ENCODE measurements at places on chromosomes 7 and 10.

DNA sequence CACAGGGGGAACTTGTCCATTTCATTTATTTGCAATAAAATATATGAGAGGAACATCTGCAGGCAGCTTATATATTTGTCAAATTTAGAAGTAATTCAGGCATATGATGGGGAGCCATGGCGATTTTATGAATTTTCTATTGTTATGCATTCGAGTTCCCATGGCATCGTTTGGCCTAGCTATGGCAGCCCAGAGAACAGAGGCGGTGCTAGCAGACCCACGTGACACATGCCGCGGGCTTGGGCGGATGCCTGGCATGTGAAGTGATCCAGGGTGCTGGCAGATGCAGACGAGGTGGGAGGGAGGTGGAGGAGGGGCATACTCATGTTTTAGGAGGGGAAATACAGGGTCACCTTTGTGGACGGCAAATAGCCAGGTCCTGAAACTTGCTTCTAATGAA is 560.0 kb upstream of the GALNT17 start:
- DNase-seq, result no peak

DNA sequence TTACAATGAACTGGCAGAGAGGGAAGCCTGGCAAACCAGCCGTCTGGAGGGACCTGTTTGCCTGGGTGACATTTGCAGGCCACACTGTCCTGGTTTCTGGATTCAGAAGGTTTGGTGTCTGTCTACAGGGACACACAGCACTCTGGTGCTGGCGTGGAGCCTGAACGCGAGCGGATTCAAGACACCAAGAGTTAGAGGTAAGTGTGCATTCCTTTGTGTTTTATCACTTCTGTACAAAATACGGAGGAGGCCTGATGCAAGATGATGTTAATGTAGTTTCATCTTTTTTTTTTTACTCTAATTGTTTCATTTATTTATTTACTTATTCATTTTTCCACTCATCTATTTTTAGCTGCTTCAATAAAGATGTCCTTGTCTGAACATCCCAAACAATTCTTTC is 485.3 kb upstream of the ADARB2 start:
- DNase-seq, result no peak

- DNase-seq, result no peak
Measured at GRCh38 chr10:75097666-75098285, 13.7 kb upstream of the SAMD8 start.

DNA sequence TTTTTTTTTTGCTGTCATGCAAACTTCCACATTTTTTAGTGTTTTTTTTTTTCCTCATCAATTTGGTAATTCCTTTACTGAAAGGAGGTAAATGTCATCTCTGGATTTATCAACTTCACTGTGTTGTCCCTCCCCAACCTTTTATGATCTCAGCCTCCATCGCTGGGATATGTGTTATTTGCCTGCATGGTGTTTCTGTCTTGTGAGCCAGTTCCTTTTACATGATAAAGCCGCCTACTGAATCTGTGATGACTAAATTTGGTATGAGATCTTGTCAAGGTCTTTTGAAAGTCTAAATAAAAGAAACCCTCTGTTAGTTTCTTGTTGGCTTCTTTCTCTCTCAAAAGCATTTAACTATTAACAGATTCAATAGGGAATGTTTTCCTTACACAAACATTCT is 39.3 kb downstream of the TAS2R41 start:
- no peak for DNase-seq

GRCh38 chr7:19670806-19671205 is 38.0 kb downstream of the POLR1F start:
- DNase-seq, result no peak

DNA sequence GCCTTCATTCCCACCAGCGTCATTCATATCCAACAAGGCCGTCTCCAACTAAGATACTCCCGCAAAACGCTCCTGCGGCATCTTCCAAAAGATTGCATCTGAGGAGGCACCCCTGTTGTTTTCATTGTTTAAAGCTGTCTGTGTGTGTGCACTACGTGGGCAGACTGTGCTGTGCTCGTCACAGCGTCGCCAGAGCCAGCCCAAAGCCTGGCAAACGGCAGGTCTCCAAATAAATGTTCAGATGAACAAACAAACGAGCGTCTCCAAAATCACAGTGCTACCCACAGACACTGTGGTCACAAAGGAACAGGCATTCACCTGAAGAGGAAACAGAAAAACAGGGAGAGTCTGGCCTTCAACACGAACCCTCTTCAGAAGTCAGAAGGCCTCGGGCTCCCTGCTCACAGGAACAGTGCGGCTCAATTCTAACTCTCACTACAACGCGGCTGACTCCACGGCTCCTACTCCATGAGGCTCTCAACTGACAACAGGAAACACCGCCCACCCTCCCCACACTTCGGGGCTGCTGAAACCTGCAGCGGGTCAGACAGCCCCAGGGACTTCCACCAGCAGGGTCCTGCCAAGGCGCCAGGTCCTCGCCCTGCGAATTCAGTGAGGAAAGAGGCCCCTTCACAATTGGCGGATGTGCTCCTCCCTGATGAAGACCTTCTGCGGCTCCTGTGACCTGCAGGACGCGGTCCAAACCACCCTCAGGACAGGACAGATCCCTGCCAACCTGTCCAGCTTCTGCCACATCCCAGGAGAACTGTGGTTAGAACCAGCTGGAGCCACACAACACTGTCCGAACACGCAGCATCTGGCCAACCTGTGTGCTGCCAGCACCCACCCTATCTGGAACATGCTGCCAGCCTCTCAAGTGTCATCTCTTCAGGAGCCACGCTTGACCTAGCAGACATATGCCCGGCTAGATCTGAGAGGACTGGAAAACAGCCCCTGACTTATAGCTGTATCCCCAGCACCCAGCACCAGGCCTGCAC is 36.1 kb downstream of the MAD1L1 start:
- DNase-seq, result no peak

DNA sequence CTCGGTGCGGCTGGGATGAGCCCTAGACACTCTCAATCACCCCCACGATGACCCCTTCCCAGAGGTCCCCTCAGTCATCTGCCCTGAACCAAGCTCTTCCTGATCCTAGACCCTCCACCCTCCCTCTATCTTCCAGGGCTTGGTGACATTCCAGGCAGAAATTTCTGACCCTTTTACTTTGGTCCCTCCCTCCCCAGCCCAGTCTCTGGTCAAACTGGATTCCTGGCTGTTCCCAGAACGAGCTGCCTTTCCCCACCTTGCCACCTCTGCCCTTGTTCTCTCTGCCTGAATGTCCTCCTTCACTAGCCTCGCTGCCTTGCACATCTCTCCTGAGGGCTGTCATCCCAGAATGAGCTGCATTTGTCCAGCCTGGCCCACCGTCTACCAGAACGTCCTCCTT is 1.3 kb upstream of the CLDN4 start:
- DNase-seq, result no peak

DNA sequence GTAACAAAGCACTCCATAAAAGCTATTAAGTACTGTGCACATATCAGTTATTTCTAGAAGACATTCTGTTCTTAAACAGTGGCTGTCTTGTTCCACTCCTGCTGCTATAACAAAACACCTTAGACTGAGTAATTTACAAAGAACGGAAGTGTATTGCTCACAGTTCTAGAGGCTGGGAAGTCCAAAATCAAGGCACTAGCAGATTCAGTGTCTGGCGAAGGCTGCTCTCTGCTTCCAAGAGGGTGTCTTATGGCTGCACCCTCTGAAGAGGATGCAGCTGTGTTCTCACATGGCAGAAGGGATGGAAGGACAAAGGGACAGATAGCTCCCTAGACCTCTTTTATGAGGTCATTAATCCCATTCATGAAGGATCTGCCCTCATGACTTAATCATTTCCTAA is 424.2 kb upstream of the ZMIZ1 start:
- no peak for DNase-seq

- DNase-seq, result no peak
Measured at GRCh38 chr7:34755008-34755407, 97.0 kb downstream of the NPSR1 start.

DNA sequence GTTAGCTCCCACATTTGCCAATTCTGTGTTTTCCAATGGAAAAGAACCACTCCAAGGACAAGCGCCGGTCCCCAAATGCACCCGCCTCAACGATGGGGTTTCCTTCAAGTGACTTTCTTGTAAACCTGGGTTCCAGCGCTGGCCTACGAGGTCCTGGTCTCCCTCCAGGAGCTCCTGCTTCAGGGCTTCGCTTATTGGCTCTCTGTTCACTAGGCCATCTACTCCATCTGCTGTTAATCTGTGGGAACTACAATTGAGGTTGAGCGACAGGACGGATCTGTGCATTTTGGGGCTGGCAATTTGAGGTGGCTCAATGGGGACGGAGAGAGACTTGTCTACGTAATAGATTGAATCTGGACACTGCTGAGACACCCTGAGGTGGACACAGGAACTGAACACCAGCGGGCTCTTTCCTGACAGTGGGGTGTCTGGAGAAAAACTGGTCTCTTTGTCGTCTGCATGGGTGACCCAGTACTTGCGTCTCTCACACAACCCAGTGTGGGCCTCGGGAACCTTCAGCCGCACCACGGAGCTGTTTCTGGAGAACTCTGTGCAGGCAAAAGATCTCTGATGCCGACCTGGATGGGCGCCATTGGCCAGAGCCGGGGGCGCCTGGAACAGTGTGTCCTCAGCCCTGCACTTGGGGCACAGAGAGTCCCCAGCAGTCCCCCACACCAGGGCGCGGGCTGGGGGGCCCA is 115.9 kb upstream of the ADAM12 start:
- DNase-seq, result no peak

DNA sequence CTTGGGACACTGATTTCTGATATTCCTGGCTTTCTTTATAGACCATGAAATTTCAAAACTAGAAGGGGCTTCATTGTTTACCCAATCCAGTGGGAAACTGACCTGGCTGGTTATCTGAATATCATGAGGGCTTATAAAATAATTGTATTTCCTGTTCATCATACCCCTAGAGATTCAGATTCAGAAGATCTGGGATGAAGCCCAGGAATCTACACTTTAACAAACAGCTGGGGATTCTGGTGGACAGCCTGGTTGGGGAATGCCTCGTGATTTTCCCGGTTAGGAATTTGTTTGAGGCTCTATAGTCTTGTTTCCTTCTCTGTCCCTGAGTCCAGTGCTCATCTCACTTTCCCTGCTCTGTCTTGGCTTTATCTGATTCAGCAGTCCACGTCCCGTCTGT is 110.3 kb downstream of the ADRA2A start:
- no peak for DNase-seq

DNA sequence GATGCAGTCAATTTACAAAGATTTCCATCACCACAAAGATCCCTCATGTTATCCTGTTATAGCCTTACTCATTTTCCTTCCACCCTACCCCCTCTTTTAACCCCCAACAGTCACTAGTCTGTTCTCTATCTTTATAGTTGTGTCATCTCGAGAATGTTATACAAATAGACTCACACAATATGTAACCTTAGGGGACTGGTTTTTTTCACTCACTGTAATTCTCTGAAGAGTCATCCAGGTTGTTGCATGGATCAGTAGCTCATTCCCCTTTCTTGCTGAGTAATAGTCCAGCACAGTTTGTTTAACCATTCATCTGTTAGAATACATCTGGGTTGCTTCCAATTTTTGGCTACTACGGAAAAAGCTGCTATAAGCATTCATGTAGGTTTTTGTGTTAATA is 121.1 kb upstream of the PDE1C start:
- DNase-seq, result no peak

- no peak for DNase-seq
Measured at GRCh38 chr7:3657206-3657605, 356.2 kb downstream of the SDK1 start.

- no peak for DNase-seq
Measured at GRCh38 chr7:11573128-11573750, 258.8 kb downstream of the THSD7A start.

DNA sequence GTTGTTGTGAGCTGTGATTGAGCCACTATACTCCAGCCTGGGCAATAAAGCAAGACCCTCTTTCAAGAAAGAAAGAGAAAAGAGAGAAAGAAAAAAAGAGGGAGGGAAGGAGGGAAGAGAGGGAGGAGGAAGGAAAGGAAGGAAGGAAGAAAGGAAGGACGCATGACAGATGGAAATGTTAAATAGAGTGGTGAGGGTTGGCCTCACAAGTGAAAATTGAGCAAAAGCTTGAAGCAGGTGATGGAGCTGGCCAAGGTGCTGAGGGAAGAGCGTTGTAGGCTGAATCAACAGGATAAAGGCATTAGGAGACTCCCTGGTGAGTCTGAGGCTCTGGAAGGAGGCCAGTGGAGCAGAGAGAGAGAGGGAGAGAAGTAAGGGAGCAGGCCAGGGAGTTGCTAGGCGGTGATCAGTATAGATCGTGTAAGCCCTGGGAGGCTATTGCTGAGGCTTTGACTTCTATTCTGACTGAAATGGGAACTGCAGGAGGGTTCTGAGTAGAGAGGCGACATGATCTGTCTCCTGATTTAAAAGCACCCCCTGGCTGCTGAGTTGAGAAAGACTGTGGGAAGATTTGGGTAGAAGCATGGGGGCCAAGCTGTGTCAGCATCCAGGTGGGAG is 26.5 kb upstream of the TMEM248 start:
- DNase-seq, result no peak

- DNase-seq, result no peak
Measured at GRCh38 chr7:49030221-49030620, 105.9 kb downstream of the CDC14C start.
